Retinal pigment epithelial cell (primary cell): ENCODE measurements at places on chromosomes 3 and 15.

DNA sequence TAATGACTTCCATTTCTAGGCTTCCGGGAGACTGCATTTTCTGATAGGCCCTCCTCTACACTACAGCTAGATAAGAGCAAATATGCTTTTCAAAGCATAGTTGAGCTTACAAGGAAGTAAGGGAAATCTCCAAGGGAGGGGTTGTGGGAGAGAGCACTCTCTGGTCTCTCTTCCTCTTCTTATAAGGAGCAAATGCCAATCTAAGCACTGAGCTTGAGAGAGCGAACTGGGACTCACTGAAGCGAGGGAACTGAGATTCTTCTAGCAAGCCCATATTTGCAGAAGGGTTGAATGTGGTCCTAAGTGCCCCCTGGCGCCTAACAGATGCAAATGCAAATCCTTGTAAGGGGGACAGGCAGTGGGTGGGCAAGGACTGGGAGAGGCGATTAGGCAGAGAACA lies 164.8 kb downstream of the ERC2 start:
- DNase-seq, result peak; percentile 44

- no peak for DNase-seq
Observed at GRCh38 chr15:64824929-64825430, 467 bp downstream of the PIF1 start.

DNA sequence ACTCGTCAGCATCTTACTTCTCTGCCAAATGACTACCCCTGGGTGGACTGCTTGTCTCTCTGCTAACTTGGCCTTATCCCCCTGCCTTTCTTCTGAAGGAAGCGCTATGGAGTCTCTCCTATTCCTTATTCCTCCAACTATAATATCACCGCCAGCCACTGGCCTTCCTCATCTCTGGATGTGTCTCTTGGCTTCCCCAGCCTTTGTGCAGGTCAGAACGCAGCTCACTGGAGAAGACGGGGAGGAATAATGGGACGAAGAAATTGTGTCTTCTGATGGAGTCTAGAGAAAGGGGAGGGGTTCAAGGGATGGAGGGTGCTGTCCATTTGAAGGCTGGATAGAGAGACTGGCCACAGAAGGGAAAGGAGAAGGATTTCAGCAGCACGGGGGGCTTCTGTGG lies 16.9 kb downstream of the ITGA11 start:
- no peak for DNase-seq

GRCh38 chr15:71333839-71334238 lies 218.6 kb downstream of the THSD4 start:
- DNase-seq, result no peak

- no peak for DNase-seq
Observed at GRCh38 chr15:60840703-60841411, 361.9 kb upstream of the ICE2 start.

DNA sequence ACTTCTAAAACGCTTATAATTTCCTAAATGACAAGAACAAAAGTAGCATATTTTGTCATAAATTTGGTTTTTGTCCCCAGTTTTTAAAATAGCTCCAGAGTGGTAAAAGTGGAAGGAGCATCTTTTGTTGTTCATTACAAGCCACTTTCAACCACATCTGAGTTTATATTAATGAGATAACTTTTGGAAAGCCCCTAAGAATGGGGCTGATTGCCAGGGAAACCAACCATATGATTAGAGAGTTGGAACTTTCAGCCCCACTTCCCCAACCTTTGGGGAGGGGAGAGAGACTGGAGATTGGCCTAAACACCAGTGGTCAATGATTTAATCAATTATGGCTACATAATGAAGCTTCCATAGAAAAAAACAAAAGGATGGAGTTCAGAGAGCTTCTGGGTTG lies 57.4 kb downstream of the CPA3 start:
- no peak for DNase-seq

- no peak for DNase-seq
Observed at GRCh38 chr3:115710799-115711198, 87.5 kb downstream of the GAP43 start.

DNA sequence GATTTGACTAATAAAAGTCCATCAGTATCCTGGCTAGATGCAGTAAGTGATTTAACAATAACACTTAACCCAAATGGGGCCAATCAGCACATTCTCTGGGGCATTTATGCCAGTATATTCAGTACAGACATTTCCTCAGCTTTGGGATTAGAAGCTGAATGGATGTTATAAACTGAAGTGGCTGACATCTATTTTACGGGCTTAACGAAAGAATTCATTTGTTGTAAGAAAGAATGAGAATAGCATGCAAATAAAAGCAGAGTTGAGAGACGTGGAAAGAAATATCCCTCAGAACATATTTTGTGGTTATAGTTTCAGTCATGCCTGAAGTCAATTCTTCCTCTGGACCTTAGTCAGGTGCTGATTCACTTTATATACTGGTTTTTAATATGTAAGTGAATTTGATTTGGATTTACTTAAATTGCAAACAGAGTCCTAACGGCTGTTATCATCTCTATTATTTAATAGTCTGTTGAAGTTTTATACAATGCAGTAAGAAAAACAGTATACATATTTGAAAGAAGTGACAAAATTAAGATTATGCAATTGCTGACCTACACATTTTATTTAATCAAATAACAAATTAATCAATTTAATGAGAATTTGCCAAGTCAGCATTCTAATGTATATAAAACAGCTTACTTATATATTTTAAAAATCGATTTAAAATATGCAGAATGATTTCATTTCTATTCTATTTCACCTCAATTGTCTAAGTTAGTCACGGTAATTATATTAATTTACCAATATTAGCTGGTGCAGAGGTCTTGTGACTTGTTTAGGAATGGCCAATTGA lies 513.9 kb upstream of the CADM2 start:
- no peak for DNase-seq

GRCh38 chr3:156792945-156793344 lies 33.2 kb upstream of the LEKR1 start:
- DNase-seq, result no peak

DNA sequence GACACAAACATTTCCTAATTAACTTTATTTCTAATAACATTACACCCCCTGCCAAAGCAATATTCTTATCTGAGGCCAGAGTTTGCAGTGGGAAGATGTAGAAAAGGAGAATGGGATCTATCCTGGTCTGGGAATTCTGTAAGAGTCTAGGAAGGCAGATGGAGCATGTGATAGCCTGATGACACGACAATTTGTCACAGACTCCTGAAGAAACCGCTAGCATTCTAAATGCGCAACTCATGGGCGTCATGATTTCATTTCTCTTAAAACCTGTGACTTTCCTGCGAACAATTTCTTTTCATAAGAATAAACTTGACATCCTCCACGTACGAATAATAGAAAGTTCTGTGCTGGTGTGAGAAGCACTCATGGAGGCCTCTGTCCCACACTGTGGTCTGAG lies 72.9 kb upstream of the ATP10A start:
- DNase-seq, result no peak

DNA sequence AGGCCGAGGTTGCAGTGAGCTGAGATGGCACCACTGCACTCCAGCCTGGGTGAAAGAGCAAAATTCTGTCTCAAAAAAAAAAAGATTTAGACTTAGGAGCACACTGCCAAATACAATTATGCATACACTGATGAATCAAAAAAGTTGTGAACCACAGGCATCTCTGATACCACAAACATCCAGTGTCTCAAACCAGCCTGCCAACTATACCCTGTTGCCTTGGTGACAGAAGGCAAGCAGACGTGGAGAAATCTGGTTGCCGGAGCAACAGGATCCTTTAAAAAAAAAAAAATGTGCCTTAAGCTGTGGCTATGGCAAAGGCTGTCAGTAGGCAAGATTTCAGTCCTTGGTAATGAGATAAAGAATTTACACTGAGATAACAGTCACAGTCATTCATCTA lies 202.3 kb downstream of the NEK10 start:
- peak; percentile 98 for DNase-seq

DNA sequence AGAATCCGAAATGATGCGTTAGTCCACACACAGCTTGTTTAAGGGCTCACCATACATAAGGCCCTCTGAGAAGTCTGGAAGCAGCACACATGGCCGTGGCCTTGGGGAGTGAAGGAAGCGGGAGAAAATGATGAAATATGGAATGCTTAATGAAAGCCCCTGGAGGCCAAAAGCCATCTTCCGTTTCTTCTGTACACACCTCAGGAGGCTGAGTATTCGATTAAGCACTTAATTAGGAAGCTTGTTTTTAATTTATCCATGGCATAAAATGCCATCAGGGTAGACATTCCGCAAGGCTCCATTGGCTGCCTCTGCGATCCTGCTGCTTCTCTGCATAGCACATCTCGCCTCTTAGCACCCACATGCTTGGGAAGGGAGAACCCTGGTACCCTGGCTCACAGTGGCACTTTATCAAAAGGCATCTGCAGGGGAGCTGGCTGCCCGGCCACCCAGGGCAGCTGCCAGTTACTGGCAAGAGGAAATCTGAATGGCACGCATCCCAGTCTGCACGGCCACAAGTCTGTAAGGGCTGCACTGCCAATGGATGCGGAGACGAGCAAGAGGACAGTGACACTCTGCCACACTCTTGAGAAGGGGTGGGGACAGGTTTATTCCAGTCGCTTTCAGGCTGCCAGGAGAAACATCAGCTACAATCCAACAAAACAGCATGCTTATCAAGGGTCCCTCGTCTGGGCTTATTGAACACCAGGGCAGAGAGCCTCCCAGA lies 356.2 kb downstream of the OCA2 start:
- DNase-seq, result no peak

GRCh38 chr3:46733026-46733800 lies 15.5 kb upstream of the PRSS50 start:
- no peak for DNase-seq

GRCh38 chr3:102478160-102478559 lies 43.3 kb downstream of the ZPLD1 start:
- DNase-seq, result no peak

GRCh38 chr3:65851827-65852226 lies 186.9 kb downstream of the MAGI1 start:
- DNase-seq, result peak; percentile 45

- no peak for DNase-seq
Observed at GRCh38 chr3:146156666-146157314, 4.2 kb downstream of the PLOD2 start.

- peak; percentile 34 for DNase-seq
Observed at GRCh38 chr3:89113893-89114840, 6.7 kb downstream of the EPHA3 start.

GRCh38 chr3:130073582-130073981 lies 8.0 kb upstream of the ALG1L2 start:
- DNase-seq, result no peak

GRCh38 chr3:115108614-115109013 lies 38.5 kb downstream of the ZBTB20 start:
- no peak for DNase-seq
